AML-193 (cell line): ENCODE measurements at places on chromosomes 16 and 17.

DNA sequence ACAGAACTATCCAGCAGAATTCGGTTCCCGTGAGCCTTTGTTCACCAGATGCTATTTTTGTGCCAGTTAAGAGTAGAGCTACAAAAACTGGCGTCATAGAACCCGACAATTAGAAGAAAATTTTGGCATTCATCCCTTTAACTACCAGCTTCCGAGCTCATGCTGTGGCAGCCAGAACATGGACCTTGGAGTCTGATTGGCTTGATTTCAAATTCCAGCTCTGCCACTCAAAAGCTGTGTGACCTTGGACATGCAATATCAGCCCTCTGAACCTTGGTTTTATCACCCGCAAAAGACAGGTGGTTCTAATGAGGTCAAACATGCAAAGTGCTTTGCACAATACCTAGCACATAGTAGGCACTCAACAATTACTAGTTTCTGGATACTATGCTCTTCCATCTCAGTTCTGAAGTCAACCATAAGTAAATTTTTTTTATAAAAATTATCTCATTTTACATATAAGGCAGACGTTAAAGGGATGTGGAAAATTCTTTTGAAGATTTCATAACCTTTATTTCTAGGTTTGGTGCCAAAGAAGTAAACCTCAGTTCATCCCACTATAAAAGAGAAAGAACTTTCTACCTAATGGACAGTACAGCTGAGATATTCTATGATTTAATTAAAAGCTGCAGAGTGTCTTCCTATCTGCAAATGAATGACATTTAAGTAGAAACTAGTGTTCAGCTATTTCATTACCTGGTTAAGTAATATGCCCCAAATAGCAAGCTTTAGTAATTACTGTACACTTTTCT lies 331.5 kb downstream of the HAPSTR1 start:
- DNase-seq, result no peak

DNA sequence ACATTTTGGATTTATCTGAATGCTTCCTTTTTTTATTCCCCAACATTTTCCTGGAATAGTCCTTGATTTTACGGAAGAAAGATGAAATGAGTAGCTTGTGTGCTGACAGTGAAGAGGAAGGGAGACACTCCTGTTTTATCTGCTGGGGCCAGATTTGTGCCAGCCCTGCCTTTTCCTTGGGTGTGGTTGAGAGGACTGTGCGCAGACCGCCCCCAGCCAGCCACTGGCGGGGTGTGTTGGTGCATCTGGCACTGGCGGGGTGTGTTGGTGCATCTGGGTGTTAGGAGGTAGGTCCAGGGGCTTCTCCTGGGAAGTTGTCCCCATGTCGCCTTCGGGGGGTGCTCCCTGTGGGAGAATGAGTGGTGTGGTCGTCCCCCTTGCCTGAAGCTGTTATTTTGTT lies 39.5 kb downstream of the RAP1GAP2 start:
- DNase-seq, result no peak

DNA sequence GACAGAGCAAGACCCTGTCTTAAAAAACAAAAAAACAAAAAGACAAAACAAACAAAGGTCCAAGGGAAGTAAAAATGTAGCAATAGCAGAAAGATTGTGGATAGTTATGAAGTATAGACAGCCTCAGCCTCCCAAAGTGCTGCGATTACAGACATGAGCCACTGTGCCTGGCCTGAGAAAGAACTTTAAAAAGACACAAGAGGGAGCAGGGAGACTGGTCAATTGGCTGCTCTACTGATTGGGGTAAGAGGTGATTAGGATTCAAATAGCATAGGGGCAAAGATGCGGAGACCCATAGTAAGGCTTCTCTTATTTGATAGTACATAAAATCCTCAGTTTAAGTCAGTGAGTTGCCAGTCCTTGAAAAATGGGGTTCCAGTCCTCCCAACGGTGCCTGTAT lies 518.2 kb upstream of the GOT2 start:
- DNase-seq, result no peak

GRCh38 chr17:75844530-75845057 lies 390 bp upstream of the UNC13D start:
- no peak for DNase-seq

- DNase-seq, result no peak
Observed at GRCh38 chr17:43351691-43352090, 47.1 kb upstream of the ARL4D start.

GRCh38 chr16:59683709-59684108 lies 949.6 kb upstream of the GOT2 start:
- no peak for DNase-seq

DNA sequence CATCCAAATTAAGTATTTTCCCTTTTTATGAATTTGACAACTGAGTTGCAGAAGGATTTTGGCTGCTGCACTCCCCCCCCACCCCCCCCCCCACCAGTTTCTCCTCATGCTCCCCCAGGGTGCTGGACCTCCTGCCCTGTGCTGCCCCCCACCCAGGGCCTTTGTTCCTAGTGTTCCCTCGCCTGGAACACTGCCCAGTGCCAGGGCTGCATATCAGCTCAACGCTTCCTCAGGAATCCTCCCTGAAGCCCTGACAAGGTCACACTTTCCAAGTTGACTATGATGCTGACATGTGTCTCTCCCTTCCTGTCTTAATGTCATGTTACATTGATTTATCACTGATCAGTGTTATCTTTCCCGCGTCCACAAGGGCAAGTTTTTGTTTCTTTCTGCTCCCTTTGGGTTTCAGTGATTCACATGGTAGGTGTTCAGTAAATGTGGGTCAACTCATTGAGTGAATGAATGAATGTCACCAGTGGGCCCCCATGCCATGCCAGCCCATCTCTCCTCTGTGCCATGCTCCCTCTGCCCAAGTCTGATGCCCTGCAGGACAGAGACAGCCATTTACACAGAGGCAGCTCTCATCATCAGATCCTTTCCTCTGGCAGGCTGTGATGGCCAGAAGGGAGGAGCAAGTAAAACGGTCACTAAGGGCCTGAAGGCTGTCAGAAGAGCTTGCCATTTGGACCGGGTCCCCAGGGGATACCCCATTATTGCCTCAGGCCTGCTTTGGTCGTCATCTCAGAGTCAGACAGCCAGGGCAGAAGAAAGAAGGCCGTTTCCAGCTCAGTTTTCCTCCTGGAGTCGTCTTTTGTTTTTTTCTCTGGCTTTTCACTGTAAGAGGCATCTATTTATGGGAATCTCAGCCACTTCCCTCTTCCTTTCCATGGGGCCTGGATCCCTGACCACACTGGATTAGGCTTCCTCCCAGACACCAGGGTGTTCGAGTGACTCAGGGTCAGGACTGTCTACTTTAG lies 386.2 kb downstream of the SNX29 start:
- DNase-seq, result no peak

GRCh38 chr17:63573634-63574033 lies 23.4 kb downstream of the DCAF7 start:
- no peak for DNase-seq

GRCh38 chr16:8946544-8946943 lies 17.2 kb downstream of the USP7 start:
- DNase-seq, result no peak

DNA sequence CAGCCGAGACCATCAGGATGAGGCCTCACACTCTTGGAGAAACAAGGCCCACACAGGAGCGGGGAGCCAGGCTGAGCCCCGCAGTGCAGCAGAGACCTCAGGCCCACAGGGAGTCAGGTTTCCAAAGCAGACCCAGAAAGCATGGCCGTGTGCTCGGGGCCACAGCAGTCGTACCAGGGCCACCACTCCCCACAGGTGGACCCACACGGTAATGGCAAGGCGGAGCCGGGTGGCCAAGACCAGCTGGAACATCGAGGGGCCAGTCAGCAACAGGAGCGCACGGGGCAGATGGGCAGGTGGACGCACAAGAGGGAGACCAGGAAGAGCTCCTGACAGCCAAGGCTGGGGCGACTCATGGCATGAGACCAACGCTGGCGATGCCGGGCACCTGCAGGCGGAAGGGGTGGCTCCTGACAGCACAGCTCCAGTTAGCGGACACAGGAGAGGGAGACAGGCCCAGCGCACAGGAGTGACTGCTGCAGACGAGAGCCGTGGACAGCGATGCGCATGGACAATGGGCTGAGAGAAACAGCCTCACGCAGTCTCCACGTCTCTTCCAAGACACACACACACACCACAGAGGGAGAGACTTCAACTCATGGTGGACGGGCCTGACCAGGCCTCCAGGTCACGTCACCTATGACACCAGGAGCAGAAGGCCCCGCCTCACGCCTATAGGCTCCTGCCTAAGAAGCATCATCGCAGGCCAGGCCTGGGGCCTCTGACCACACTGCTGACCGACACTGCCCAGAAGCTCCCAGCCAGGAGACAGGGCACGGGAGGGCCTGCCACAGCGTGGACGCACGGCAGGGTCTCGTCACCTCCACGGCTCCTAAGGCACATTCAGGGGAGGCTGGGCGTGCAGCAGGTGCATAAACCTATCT lies 58.6 kb downstream of the ZNF778 start:
- DNase-seq, result no peak

- peak; percentile 15 for DNase-seq
Observed at GRCh38 chr16:82639666-82640336, 13.0 kb downstream of the CDH13 start.

GRCh38 chr17:46811978-46812583 lies 6.4 kb downstream of the WNT3 start:
- no peak for DNase-seq

- no peak for DNase-seq
Observed at GRCh38 chr17:12729086-12729485, 60.2 kb upstream of the ARHGAP44 start.

DNA sequence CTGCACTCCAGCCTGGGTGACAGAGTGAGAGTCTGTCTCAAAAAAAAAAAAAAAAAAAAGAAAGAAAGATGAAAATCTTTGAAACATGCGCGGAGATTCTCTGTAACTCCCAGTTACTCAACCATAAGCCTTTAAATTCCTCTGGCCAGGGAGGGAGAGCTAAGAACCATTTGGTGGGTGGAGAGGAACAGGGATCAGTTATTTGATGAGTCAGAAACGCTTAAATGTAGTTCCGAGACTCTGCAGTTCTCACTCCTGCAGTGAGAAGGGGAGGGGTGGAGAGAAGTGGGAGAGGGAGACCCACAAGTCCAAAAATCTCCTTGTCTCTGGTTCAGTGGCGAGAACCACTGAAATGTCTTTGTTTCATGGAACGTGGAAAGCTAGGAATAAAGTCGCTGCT lies 266.7 kb downstream of the SOX9 start:
- no peak for DNase-seq

- DNase-seq, result no peak
Observed at GRCh38 chr16:1762879-1763520, 8.3 kb downstream of the NME3 start.

GRCh38 chr16:70561623-70562022 lies 38.0 kb downstream of the SF3B3 start:
- DNase-seq, result no peak

DNA sequence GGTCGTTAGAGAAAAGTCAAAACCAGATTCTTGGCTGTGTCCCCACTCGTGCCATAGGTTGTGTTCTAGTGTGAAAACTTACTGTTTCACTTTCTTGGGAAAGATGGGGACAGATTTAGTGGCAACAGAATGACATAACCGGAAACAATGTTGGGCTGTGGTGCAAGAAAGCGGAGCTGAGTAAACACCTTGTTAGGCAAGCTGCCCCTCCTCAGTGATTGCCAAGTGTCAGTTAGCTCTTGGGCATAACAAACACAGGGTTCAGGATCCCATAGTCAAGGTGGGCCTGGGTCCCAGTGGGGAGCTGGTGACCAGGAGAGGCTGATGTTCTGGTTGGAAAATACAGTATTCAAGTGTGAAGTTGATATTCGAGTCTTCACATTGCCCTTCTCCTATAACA lies 15.4 kb downstream of the UBN1 start:
- no peak for DNase-seq

GRCh38 chr17:60527701-60528100 lies 1.7 kb upstream of the APPBP2 start:
- no peak for DNase-seq

DNA sequence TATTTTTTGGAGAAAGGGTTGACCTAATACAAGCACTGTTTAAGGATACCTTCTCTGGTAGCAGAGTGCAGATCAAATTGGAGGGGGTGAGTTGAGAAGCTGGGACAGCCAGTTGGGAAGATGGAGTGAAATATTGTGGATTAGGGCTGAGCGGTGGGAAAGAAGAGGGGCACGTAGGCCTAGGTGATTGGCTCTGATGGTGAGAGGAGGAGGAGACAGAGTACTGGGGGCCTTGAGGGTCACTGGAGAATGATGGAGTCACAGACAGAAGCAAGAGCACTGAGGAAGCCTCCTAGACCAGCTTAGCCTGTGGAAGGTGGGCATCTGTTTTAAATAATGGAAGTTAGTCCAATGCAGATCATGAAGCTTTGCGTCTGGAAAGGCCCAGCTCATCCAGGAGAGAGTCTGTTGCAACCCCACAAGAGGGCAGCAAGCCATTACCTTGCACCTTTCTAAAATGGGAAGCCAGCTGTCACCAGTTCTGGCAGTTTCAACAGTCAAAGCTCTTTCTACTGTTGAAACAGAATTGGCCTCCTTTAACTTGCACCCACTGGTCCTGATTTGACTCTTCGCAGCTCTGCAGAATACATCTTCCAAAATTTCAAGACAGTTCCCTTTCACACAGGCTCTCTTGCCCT lies 11.8 kb downstream of the SLC9A5 start:
- DNase-seq, result peak; percentile 72

DNA sequence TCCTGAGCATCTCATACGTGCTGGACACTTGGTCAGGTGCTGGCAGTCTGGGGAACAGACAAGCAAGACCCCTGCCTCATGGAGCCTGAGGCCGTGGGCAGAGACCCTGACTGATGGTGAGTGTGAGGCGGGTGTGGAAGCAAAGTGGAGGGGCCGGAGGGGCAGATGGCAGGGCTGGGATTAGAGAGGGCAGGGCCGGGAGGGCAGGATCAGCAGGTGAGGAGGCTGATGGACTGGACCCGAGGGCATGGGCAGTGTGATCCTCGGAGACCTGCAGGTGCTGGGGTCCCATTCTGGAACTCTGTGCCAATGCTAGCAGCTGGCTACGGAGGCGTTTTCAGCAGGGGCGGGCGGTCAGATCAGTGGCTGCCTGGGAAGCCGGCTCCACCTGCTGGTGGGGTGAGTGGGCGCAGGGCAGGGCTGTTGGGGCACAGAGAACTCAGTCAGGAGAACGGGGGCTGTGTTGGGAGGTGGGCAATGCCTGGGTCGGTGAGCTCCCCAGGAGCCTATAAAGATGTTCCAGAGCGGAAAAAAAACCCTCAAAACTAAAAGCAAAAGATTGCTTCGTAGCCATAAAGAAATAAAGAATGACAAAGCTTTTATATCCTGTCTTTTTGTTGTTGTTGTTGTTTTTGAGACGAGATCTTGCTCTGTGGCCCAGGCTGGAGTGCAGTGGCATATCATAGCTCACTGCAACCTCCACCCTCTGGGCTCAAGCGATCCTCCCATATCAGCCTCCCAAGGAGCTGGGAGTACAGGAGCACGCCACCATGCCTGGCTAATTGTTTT lies 8.9 kb upstream of the C16orf74 start:
- peak; percentile 42 for DNase-seq

GRCh38 chr17:49992191-49992932 lies 2.7 kb downstream of the DLX3 start:
- no peak for DNase-seq

DNA sequence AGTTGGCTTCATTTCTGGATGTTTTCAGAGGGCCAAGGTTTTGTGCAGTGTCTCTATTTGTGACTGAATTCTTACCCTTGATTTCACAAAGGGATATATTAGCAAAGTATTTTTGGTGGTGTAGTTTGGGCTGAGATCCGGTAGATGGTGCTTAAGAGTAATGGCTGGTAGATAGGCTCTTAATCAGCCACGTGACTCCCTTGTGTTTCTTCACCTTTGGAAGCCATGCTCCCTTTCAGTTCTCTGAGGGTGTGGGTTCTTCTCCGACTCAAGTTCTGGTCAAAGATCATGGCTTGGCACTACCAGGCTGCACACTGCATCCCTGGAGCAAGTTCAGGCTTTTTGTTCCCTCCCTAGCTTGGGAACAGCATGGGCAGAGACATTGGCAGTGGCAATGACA lies 887.3 kb downstream of the CDH8 start:
- no peak for DNase-seq

- DNase-seq, result no peak
Observed at GRCh38 chr17:43013296-43013695, 6.7 kb downstream of the IFI35 start.
